NCI-H1092 treated with DMSO at 0.1 percent for 48 hours (cell line): ENCODE measurements at places on chromosomes 2 and 18.

DNA sequence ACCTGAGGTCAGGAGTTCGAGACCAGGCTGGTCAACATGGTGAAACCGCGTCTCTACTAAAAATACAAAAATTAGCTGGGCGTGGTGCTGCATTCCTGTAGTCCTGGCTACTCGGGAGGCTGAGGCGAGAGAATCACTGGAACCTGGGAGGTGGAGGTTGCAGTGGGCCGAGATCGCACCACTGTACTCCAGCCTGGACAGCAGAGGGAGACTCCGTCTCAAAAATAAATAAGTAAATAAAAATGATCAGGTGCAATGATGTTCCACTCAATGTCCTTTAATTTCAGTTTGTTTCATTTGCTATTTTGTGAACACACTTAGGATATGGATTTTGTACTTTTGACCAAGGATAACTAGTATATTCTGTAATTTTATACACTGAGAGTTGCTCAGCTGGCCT, 9.3 kb downstream of the HADHA start:
- DNase-seq = no peak

DNA sequence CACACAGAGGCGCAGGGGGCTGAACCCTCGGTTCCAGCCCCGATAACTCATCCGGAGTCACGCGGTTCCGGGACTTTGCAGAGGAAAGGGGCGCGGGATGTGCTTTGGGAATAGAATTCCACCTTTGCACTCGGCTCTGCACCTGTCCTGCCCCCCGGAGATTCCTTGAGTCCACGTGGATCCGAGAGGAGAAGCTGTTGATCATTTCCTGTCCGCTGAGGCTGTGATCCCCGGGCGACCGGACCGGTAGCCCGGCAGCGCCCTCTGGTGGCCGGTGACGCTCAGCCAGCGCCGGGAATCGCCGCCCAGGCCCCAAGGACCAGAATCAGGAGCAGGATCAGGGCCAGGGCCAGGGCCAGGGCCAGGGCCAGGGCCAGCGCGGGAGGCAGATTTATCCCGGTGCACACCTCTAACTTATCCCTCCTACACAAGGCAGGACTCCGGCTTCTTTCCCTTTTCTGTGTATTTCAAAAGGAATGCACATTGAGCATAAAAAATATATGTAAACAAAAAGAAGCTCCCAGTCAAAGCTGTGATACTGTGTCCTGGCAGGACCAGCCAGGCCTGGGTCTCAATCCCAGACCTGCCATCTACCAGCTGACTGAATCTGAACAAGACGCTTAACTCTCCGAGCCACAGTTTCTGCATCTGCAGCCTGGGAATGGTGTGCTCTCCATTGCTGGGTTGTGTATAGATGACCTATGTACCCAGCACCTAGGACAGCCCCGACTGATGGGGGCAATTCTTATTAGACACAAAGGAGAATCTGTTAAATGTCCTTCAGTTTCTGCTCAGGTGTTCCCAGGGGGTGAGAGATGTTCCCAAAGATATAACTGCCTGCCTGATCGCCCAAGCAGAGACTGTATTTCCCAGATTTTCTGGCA, 8.5 kb upstream of the SPATA3 start:
- DNase-seq = peak; percentile 42

DNA sequence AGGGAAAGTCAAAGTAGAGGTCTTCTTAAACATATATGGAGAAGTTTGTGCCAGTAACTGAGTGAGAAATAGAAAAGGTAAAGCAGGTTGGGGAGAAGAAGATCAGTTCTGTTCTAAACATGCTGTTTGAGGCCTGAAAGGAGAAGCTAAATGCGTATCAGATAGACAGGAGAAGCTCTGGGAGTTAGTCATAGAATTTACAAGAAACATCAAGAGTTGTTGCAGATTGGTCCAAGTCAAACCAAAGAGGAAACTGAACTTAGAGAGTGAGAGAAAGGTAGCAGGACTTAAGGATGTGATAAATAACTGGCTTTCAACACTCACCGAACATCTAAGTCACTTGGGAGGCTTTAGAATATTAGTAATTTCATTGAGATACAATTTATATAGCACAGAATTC, 29.2 kb upstream of the CERS6 start:
- no peak for DNase-seq

GRCh38 chr18:45359275-45360009, 255.8 kb upstream of the SLC14A2 start:
- DNase-seq = no peak

DNA sequence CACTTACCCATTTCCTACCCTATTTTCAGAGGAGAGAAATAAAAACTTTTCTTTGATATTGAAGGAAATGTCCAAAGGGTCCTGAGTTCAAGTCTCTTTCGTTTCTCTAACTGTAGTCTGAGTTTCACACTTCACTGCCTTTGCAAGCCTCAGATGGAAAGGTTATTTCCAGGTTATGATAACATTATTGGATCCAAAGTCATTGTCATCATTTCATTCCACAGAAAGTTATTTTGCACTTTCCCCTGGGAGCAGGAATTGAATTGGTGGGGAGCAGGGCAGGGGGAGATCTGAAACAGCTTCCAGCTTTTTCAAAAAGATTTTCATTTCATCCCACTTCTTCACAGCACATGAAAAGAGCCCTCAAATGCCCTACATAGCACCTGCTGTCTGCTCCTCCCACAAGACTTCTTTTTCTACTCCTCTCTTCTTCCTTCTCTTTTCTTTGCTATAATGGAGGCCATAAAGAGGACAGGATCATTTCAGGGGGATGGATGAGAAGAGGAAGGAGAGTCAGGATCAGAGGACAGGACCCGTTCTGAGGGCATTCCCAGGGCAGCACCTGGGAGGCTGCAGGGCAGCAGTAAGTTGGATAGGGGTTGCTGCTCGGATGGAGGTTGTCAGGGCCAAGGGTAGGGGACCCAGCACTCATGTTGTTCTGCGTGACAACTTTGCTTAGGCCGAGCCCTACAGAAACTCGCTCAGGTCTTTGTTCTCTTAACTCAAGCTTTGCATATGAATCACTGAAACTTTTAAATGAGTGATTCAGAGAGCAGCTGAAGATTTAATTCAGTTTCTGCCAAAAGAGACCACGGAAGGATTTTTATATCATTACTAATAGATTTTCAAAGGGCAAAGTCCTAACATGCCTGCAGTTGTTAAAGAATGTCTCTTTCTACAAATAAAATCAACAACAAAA, 11.4 kb upstream of the GALNT5 start:
- no peak for DNase-seq

DNA sequence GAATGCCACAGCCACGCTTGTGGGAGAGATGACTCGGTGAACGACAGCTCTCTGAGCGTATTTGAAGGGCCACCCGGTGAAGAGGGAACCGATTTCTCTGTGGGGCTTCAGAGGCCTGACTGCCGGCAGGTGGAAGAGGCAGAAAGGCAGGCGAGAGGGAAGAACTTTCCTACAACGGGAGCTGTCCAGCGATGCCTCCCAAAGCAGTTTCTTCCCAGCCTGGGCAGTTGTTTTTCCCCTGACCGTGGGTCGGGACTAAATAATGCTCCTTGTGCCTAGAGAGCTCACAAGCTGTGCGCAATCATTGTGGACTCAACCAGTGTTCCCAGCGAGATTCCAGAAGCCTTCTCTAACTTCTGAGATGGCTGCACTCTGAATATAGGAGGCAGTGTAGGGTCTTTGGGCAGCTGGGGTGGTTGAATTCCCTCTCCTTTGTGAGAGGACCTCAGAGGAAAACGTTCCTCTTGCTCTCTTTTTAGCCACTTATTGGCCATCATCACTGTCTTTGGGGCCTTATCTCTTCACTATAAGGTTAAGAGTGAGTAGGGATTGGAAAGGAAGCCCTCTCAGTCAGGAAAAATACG, 710 bp downstream of the SEC11C start:
- DNase-seq = peak; percentile 65

GRCh38 chr2:46548103-46548486, 68.7 kb downstream of the TMEM247 start:
- no peak for DNase-seq

DNA sequence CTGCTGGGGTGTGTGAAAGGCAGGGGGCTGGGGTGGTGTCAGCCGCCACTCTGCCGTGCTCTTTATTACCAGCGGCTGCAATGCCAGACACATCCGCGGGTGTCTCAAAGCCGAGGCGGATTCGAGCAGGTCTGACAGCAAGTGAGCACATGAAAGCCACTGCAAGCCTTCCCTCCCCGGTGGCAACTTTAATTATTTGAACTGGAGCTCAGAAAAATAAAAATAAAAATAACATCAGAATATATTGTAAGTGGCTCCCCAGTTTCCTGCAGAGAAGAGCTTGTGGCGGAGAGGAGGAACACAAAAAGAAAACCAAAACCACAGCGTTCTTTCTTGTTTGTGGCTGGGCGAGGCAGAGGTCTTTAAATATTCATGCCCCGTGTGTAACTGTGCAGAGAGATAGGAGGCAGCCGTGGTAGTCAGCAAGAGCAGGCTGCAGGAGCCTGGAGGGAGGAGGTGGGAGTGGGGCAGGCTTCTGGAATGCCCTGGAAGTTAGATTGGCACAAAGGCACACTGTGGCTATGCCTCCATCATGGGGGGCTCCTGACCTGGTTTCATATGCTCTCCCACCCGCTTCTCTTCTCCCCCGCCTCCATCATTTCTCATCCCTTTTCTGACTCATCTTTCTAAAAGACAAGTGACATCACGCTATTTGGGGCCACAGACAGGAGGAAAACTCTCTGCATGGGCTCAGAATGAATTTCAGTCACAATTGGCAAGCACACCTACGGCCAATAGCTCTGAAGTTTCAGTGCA, 199.8 kb downstream of the CLIP4 start:
- DNase-seq = peak; percentile 27

DNA sequence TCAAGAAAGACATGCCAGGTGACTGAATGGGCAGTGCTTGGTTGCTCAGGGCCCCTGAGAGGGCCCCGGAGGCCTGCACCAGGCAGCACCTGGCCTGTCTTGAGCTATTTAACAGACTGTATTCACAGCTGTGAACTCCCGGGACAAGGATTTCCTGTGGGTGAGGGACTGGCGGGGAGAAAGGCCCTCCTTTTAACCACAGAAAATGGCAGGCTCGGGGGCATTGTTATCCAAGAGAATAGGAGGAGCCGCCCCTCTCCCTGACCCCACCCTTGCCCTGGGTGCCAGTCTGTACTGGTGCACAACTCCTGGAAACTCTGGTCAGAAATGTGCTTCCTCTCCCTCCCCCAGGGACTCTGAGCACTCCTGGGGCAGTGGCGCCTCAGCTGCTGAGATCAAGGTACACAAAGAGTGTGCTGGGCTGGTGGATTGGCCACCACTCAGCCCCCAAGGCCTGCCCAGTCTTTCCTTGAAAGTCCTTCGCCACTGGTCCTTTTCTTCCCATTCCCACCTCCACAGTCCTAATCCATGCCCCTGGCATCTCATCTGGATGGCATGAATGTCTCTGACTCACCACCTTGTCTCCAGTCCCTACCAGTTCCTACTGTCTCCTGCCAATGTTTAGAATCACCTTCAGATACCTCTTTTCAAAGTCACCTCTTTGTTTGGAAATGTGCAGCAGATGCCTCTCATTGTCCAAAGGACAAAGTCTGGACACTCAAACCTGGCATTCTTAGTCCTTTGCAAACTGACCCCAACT, 19.6 kb upstream of the EPAS1 start:
- DNase-seq = no peak

DNA sequence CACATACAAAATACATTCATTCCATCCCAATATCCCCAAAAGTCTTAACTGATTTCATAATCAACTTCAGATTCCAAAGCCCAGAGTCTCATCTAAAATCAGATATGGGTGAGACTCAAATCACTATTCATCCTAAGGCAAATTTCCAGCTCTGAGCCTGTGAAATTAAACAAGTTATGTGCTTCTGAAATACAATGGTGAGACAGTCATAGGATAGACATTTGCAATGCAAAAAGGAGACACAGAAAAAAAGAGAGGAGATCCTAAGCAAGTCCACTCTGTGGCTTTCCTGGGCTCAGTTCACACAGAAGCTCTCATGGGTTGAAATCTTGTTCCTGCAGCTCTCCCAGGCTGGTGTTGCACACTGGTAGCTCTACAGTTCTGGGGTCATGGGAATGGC, 18.3 kb downstream of the ZNF892 start:
- no peak for DNase-seq

GRCh38 chr2:56128235-56128634, 55.6 kb upstream of the CCDC85A start:
- peak; percentile 77 for DNase-seq

GRCh38 chr2:4134551-4135550, 431.5 kb downstream of the DCDC2C start:
- DNase-seq = no peak

DNA sequence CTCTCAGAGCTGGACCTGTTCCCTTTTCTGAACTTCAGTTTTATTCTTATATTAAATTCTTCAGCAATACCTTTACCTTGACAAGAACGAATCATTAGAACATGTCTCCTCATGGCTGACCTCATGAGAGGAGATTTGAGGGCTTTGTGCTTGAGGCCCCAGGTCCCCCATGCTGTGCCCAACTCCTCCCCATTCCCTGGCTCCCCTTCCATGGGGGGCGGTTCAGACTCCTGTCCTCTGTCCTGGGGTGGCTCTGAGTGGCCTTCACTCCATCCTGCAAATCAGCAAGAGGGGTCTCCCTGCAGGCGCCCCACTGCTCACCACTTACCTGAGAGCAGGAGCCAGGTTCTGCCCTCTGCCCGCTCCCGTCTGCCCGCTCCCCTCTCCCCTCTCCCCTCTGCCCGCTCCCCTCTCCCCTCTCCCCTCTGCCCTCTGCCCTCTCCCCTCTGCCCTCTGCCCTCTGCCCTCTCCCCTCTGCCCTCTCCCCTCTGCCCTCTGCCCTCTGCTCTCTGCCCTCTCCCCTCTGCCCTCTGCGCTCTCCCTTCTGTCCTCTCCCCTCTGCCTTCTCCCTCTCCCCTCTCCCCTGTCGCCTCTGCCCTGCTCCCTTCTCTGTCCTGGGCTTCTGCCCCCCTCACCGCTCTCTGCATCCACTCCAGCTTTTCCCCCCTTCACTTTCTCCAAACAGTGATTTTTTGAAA, 98.7 kb upstream of the ALKAL2 start:
- DNase-seq = no peak

DNA sequence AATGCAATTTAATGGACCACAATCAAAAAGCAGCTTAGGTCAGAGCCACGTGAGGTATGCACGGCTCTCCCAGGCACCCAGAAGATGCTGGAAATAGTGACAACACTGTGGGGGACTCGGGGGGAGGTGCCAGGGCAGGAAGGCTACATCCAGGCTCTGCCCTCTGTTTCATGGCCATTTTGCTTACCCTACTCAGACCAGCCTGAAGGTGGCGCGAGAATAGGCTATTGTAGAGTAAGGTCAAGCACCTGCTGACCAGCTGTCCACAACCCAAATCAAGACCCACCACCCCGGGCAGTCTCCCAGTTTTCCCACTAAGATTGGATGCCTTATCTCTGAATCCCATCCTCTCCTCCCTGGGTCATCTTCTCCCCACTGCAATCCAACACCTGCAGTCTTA, 115.7 kb downstream of the VIT start:
- DNase-seq = no peak

- no peak for DNase-seq
Observed at GRCh38 chr2:71889759-71890684, 257.6 kb downstream of the CYP26B1 start.

DNA sequence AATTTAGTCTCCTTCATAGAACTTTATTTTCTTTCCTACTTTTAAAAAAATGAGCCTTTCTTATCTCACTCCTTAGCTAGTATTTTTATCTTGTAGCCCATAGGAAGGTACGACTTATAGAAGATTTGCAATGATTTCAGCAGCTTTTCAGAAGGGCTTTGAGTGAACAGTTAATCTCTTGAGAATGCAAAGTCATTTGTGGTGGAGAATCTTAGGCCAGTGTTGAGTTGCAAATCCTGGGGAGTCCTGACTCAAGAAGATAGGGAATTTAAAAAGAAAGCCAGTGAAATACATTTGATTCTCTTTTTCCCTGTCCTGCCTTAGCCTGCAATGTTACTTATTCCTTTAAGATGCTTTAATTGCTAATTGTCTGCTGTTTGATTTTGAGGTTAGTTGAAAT, 33.6 kb downstream of the LYPD6 start:
- no peak for DNase-seq
